ENCODE measurements at places on chromosomes 11 and 22.

DNA sequence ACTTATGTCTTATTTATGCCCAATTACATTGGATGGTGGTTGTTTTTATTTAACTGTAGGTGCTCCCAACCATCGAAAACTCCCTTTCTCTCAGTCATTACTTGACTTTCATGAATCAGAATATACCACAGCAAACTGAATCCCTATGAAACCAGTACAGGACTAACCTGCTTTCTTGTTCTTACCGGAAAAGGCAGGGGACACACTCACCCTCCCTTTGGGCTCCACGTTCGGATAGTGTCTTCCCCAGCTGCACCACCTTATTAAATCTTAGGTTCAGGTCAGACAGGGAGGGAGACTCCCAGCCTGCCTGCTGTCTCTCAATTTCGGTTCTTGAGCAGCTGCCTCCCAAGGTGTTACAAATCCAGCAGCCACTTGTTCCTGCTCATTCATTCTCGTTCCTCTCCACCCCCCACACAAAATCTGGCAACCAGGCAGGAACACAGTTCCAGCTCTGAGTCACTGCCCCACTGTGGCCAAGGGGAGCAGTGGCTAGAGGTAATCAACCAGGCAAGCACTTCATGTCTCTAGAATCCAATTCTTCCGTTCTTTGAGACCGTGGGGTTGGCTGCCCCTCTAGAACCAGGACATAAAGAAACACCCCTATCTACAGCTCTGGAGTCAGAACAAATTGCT is 133.0 kb downstream of the PLEKHA7 start:
- DNase-seq = no peak

- DNase-seq = no peak
These were observed 19.5 kb upstream of the TCF20 start for GRCh38 chr22:42289671-42290541.

DNA sequence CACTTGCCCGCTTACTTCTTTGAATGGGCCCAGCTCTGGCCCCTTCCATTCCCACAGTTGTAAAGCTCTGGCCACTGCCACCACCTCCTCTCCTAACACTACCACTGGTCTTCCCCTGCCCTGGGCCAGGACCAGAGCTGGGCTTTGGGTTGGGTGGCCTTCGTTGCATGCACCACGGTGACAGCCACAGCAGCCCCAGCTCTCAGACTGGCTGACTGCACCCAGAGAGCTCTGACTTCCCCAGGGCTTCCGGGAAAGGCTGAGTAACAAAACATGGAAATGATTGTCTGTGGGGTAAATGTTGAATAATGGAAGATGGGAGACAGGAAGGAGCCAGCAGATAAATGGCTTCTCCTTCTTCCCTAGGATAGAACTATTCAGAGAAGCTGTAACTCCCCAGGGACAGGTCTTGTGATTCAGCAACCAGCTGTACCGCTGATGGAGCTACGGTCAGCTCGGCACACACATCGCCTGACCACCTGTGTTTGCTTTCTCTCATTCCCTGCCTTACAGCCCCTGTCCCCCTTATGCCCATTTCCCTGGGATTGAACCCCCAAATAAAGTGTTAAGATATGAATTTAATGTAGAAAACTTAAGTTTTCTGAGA is 27.6 kb downstream of the SCN4B start:
- no peak for DNase-seq

DNA sequence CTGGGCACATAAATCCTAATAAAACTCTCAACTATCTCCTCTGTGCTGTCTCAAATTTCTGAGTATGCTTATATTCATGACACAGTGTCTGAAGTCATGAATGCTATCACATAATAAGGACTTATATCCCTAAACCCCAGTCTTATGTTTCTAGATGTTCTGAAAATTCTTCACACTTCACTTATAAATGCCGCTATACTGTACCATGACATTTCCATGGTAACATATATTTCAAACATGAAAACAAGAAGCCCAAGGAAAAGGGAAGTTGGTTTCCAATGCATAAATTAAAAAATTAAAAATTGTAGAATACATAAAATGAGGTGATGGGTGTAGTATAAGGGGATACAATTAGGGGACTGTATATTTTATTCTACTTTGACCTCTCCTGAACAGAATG is 11.7 kb downstream of the GVQW3 start:
- no peak for DNase-seq

GRCh38 chr11:133503776-133504175 is 28.5 kb downstream of the OPCML start:
- DNase-seq = no peak

GRCh38 chr11:7493670-7494069 is 8.4 kb downstream of the OLFML1 start:
- DNase-seq = no peak

DNA sequence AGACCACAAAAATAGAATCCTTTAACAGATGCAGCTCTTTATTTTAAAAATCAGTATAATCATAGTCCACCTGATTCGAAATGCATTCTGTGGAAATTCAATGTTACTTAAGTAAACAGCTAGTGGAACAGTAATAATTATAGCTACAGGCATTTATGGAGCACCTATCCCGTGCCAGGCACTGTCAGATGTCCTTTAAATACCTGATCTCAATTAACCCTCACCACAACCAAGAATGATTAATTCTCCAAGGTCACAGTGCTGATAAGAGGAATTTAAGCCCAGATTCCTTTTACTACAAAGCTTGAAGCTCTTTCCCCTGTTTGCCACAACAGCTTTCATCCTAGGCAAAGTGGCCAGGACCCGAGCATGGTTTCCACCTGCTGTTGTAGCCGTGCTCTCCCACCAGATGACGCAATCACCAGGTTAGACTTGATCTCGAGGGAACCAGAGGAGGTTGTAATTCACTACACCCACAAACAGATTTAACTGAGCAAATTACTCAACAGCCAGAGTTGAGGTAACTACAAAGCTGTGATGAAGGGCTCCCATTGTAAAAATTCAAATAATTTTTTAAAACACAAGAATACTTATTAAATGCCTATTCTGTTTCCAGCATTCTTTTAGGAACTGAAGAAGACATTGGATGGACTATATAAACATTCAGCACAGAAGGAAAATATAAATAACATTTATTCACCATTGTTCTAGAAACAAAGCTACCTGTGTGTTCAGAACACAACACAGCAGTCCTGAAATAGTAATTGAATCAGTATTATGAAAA is 10.3 kb downstream of the PRDM10 start:
- no peak for DNase-seq

Data from NCI-H460 (cell line).